ENCODE measurements at places on chromosomes 2 and 18.

DNA sequence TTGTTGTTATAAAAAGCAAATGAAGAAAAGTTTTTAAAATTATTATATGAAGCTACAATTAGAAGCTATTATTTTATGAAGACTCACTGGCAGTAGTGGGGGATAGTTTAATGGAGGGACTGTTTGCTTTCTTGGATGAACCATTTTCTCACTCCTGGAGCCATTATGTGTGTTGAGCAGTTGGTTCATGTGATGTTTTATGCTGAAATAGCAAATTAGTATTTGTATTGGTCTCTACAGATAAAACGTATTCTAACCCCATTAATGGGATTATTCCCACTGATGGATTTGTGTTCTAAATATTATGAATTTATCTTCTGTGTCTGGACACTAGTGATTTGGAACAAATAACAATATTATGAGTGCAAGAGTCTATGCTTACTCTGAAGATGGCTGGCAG, 507.5 kb upstream of the FSHR start:
- DNase-seq, result no peak

GRCh38 chr18:616380-616995, 19.7 kb downstream of the CLUL1 start:
- DNase-seq, result peak; percentile 51

GRCh38 chr2:167190053-167190452, 301.8 kb downstream of the XIRP2 start:
- DNase-seq, result no peak

GRCh38 chr2:101725515-101726192, 28.1 kb downstream of the MAP4K4 start:
- no peak for DNase-seq

GRCh38 chr2:182545420-182546167, 118.8 kb upstream of the PDE1A start:
- no peak for DNase-seq

DNA sequence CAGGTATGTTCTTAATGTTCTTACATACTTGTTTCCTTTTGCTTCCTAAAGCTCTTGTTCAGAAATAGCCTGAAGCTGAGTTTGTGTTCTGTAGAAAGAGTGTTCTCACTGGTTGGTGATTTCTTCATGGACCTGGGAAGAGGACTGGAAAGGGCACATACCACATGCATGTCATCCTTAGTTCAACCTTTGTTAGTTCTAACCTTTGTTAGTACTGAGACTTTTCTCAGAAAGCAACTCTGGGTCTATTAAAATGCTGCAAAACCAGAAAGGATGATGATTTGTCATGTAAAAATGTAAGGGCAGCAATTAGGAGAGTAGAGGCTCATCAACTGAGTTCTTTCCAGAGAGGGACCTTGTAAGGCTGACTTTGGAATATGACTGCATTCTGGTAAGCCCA, 2.5 kb upstream of the FAP start:
- peak; percentile 98 for DNase-seq

- DNase-seq, result no peak
Measured at GRCh38 chr18:35573531-35573930, 8.0 kb upstream of the GALNT1 start.

DNA sequence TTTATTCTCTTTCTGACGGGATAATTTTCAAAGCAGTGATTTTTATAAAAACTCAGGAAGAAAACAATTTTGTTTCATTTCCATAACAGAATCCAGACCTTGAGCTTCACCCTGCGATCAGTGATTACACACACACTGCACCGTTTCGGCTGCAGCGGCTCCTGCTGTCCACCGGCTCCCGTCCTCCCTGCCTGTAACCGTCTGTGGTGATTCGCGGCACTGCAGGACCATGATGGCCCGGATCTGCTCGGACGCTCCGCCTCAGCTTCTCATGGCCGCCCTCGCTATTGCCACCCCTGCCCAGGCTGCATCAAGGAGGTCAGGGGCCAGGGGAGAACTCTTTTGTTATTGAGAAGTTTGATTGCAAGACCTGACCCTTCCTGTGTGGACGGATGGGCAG, 246.1 kb downstream of the TWIST2 start:
- DNase-seq, result no peak

- DNase-seq, result no peak
Measured at GRCh38 chr2:156322686-156323231, 9.8 kb downstream of the NR4A2 start.

DNA sequence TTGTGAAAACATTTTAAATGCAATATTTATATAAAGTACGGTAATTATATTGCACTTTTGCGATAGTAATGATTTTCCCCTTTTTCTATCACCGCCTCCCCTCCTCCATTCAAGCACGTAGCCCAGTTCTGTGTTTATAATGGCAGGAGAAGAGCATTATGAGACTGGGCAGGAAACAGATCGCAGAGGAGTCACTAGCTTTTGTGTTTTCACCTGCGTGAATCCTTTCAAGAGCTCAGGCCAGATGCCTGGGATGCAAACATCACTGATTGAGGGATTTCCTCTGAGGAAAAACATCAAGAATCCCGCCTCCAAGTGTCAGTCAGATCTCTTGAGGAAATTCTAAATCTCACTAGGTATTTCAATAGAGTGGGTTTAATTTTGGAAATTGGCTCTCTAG, 178.4 kb upstream of the FN1 start:
- DNase-seq, result no peak

- DNase-seq, result no peak
Measured at GRCh38 chr18:69558052-69558451, 157.4 kb downstream of the DOK6 start.

- no peak for DNase-seq
Measured at GRCh38 chr2:20013126-20013849, 820 bp upstream of the MATN3 start.

DNA sequence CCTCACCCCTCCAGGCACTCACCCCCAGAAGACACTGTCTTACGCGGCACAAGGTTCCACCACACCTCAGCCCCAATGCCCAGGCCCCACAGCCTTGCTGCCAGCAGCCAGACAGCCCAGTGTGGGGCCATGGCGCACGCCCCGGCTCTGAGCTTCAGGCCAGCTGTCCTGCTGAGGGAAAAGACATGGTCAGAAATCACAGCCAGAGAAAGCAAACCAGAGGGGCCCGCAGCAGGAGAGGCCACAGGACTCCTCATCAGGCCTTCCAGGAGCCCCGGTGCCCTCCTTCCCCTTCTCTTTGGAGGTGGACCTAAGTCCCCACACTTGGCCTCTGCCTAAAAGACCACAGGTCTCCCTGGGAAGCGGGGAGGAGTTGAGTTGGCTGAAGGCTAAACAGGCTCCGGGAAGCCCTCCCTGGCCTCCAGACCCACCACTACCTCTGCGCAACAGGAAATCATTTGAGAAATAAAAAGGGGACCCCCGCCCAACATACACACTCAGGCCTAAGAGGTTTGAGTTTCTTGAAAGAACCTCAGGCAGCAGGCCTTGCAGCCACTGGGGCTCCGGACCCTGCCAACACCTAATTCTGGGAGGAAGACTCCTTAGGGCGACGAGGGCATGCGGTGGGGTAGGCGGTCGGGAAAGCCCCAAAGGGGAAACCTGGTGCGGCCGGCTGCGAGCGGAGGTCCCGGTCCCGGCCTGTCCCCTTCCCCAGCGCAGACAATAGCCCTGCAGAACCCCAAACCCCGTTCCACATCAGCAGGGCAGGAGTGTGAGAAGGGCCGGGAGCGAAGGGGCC, 1.9 kb downstream of the SEMA4C start:
- no peak for DNase-seq

DNA sequence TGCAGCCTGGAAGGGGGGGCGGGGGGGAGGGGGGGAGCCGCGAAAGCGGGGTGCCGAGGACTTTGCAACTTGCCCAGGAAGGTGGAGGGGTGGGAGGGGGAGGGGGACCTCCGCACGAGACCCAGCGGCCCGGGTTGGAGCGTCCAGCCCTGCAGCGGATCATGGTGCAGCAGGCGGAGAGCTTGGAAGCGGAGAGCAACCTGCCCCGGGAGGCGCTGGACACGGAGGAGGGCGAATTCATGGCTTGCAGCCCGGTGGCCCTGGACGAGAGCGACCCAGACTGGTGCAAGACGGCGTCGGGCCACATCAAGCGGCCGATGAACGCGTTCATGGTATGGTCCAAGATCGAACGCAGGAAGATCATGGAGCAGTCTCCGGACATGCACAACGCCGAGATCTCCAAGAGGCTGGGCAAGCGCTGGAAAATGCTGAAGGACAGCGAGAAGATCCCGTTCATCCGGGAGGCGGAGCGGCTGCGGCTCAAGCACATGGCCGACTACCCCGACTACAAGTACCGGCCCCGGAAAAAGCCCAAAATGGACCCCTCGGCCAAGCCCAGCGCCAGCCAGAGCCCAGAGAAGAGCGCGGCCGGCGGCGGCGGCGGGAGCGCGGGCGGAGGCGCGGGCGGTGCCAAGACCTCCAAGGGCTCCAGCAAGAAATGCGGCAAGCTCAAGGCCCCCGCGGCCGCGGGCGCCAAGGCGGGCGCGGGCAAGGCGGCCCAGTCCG, 540 bp downstream of the SOX11 start:
- no peak for DNase-seq

GRCh38 chr2:106184394-106184793, 9.7 kb downstream of the UXS1 start:
- no peak for DNase-seq

DNA sequence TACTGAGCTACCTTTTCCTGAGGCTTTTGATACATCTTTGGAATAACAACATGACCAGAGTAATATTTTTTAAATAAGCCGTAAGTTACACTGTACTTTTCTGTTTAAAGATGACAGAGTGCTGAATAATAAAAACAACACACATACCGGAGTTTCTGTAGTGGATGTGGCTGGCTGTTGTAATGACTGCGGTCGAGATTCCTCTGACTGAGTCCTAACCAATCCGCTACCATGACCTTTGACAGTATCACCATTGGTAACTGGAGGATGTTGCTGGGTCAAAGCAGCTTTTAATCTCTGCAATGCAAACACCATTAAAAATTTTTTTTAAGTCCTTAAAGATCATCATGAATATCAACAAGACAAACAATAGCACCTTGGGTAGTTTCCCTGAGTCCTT, 70.7 kb downstream of the ATF2 start:
- DNase-seq, result no peak

DNA sequence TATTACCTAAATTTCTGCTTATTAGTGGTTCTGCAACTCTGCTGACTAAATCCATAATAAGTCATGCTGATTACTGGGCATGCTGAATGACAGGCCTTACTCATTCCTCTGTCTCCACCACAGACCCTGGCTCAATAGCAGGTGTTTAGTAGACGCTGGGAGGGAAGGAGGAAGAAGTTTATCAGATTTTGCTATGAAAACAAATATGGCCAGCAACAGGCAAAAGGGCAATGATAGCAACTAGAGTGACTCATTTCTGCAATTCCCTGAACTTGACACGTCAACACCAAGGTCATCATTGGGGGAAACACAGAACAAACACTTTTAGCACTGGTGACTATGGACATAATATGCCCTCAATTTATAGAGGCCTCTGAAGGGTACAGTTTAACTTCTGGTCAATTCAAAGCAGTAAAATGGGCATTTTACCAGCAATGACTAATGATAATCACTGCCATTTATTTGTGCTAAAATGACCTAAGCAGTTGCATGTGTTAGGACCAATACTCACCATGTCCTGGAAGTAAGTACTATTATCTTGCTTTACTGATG, 35.2 kb downstream of the TMEM163 start:
- peak; percentile 69 for DNase-seq

DNA sequence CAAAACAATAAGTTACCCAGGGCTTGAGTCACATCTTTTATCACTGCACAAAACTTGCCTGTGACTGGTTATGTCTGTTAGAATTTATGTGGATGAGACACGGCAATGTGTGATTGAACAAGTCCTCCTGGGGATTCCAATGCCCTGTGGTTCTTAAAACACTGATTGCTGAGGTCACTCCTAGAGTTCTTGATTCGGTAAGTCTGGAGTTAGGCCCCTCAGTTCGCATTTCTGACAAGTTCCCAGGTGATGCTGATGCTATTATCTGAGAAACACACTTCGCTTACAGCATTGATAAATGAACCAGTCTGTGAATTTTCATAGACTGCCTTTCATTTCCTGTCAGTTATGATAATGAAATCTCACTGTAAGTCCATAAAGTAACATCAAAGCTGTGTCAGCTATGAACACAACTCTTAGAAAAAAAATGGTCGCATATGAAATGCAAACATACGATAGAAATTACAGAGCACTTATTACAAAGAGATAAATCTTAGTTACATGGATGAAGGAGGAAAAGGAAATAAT, 214.0 kb downstream of the DLGAP1 start:
- no peak for DNase-seq

Measured in bronchial epithelial cell (primary cell).